T-cell (primary cell): ENCODE measurements at places on chromosomes 7 and 10.

DNA sequence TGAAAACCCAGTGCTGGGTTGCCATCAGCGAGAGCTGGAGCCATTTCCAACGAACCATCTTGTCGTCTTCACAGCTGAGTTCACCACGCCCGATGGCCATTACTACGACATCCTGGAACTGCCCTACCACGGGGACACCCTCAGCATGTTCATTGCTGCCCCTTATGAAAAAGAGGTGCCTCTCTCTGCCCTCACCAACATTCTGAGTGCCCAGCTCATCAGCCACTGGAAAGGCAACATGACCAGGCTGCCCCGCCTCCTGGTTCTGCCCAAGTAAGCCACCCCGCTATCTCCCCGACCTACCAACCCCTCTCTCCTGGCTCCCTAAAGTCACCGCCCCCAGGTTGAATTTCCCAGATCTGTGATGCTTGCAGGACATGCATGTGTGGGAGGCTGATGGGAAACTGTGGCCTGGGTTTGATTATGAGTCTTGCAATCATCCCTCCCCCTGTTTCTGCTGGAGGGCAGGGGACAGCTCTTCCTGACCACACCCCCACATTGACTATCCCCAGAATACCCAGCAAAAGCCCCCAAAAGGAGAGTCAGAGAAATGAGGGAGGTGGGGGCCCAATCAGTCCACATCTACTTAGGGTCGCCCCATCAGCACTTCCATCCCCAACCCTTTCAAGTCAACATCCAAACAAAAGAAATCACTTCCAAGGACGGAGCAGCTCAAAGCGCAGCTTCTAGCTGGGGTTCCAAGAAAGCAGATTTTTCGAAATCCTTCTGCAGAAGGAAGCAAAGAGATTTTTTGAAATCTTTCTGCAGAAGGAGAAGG, 6.9 kb downstream of the SERPINE1 start:
- H3K36me3 ChIP-seq: no peaks in the 10 kb centered on the region
- no peak overlapping the region for H3K4me3 ChIP-seq
- no peak for DNase-seq
- H3K27ac ChIP-seq: no peak overlapping the region

GRCh38 chr7:134368851-134369544, 52.3 kb upstream of the SLC35B4 start:
- no peaks in the 10 kb centered on the region for H3K4me1 ChIP-seq
- no peak for DNase-seq
- H3K36me3 ChIP-seq: no peaks in the 10 kb centered on the region

DNA sequence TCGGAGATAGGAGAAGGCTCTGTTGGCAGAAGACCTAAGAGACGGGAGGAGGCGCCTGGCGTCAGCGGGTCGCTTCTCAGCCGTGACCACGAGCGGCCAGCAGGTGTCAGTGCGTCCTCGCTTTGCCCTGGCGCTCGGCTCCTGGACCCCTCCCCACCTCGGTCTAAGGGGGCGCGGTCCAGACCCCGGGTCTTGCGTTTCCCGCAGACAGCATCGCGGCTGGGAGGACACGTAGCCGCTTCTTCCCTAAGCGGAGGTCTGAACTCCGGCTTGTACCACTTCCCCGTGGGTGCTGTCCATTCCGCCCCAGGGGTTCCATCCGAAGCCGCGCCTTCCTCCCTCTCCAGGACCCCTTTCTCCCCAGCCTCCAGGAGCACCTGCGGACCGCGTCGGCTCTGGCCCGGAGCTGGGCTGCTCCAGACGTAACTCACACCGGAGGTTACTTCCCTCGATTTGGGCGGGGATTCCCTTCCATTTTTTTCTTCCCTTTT, 593 bp upstream of the ADRA2A start:
- peak overlapping the region; percentile 72 for H3K4me3 ChIP-seq
- peak; percentile 16 for DNase-seq
- no peaks in the 10 kb centered on the region for H3K36me3 ChIP-seq
- H3K4me1 ChIP-seq: peaks cover 28% of the 10 kb centered on the region
- H3K27ac ChIP-seq: no peak overlapping the region

- no peak overlapping the region for H3K27ac ChIP-seq
- no peaks in the 10 kb centered on the region for H3K36me3 ChIP-seq
- no peaks in the 10 kb centered on the region for H3K4me1 ChIP-seq
Measured at GRCh38 chr7:79290841-79291497, 162.5 kb downstream of the MAGI2 start.

DNA sequence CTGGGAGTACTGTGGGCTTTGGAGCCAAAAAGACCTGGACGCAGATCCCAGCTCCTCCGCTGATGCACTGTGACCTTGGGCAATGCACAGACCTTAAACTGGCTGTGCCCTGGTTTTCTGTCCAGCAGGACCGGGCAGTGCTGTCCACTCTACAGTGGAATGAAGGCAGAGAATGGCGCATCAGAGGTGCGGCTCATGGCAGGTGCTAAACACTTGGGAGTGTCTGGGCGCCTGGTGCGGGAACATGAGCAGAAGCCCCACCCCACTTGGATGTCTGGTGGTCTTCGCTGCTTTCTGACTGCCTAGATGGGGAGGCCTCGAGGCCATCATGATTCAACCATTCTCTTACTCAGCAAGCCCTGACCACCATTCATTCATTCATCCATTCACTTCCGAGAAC, 153.7 kb downstream of the GRK5 start:
- H3K36me3 ChIP-seq: peaks cover 2% of the 10 kb centered on the region
- H3K4me1 ChIP-seq: peaks cover 15% of the 10 kb centered on the region
- no peak overlapping the region for H3K27ac ChIP-seq
- DNase-seq: no peak
- no peak overlapping the region for H3K4me3 ChIP-seq

DNA sequence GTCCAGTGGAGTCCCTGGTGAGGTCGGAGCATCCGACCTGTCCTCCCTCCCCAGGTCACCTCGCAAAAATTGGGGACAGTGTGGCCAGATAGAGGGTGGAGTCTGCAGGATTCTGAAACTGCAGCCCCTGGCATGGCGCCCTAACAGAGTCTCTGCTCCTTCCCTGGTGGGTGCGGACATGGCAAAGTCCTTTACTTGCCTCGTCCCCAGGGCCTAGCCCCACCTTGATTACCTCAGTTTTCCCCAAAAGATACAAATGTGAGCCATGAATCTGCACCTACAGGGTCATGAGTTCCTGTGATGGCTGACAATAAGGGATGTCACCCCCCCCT, 47.7 kb downstream of the NPVF start:
- no peak for DNase-seq
- H3K27me3 ChIP-seq: no peaks in the 10 kb centered on the region
- peak overlapping the region; percentile 86 for H3K27ac ChIP-seq
- peak overlapping the region; percentile 57 for H3K4me3 ChIP-seq

DNA sequence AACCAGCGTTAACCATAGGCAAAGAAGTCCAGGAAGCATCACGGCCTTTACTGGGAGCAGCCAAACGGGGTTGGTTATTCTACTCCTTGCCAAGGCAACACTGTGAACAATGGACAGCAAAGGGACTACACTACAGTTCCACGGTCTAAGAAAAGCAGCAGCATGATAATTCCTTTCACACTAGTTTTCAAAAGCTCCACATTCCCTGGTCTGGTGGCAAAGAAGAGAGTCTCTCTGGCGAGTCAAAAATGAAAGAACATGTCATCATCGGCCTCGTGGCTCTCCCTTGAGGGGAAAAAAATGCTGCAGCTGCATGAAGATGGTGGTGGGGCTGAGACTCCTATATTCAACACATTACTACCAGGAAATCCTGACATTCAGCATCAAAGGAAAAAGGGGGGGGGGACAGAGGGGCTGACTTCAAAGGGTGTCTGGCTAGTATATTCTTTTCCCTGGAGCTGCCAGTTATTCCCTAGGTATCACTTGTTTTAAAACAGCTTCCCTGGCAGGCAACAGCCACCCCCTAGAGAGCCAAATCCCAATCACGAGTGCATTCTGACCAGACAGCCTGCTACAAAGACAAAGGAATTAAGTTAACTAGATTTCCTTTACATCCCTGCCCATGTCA, 49.1 kb downstream of the SLC37A3 start:
- DNase-seq: no peak
- H3K4me3 ChIP-seq: no peak overlapping the region
- no peak overlapping the region for H3K27ac ChIP-seq
- H3K36me3 ChIP-seq: peaks cover 8% of the 10 kb centered on the region
- H3K27me3 ChIP-seq: no peaks in the 10 kb centered on the region
